ENCODE measurements at places on chromosomes 1 and 21.

DNA sequence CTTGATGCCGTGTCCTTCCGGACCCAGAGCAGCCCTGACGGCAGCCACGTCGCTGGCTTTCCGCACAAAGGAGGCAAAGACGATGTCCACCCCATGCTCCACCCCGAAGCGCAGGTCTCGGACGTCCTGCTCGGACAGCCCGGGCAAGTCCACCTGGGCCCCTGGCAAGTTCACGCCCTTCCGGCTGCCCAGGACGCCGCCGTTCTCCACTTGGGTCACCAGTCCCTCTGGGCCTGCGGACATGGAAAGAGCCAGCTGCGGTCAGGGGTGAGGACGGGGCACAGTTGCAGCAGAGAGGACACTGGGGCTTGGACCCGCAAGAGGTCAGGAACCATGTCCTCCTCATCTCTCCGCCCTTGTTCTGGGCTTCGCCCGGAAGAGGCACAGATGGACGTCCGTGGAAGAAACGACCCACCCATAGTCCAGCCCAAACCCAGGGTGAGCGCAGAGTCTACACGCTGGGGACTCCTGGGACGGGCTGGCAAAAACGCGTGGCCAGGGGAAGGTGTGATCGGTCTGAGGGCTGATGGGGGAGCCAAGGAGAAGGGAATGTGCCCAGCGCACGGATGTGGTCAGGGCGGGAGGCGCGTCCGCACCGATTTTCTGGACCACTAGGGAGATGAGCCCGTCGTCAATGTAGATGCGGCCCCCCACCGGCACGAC, 6.6 kb downstream of the PKLR start:
- no peak for DNase-seq

DNA sequence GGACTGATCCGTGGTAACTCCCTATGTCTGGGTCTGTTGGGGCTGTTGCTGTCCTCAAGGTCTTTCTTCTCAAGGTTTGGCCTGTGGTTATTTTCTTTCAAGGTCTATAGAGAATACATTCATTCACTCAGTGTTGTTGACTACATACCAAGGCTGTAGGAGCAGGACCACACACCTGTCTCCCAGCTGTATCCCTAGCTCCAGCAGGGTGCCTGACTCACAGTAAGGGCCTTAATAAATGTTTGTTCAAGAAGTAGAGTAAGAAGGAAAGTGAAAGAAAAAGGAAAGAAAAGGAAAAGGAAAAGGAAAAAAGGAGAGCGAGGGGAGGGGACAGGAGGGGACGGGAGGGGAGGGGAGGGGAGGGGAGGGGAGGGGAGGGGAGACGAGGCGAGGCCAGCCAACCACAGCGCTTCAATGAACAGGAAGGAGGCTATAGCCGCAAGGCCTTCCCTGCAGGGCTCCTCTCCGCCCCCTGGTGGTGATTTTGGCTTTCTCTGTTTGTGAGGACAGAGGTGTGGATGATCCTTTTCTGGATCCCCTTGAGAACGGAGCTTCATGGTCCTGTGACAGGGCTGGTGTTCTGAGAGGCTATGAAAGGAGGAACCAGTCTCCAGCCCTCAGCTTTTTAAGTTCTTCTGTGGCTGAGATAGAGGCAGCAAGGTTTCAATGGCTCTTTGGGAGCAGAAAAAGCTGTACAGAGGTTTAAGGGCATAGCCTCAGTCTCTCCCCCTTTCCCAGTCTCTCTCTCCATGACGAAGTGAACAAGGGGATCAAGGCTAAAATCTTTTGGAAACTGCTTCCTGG, 30.6 kb upstream of the LCE5A start:
- no peak for DNase-seq

DNA sequence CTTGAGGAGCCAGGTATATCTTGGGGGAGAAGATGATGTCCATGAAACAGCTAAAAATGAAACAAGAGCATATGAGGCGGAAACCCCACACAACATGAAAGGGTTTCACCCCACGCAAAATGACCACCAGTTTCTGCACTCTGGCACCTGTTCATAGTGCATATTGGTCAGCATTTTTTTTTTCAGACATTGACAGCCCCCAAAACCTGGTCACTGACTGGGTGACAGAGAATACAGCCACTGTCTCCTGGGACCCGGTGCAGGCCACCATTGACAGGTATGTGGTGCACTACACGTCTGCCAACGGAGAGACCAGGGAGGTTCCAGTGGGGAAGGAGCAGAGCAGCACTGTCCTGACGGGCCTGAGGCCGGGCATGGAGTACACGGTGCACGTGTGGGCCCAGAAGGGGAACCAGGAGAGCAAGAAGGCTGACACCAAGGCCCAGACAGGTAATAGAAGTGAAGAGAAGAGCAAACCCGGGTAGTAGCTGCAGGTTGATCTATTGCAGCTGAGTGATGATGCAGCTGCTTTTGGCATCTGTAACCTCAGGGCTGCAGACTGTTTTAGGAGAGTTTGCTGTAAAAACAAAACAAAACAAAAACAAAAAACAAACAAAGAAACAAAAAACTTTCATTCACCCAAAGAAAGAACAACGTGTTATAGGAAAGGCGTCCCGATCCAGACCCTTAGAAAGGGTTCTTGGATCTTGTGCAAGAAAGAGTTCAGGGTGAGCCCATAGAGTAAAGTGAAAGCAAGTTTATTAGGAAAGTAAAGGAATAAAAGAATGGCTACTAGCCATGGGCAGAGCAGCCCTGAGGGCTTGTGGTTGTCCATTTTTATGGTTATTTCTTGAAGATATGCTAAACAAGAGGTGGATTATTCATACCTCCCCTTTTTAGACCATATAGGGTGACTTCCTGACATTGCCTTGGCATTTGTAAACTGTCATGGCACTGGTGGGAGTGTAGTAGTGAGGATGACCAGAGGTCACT, 51.0 kb downstream of the TNN start:
- no peak for DNase-seq

DNA sequence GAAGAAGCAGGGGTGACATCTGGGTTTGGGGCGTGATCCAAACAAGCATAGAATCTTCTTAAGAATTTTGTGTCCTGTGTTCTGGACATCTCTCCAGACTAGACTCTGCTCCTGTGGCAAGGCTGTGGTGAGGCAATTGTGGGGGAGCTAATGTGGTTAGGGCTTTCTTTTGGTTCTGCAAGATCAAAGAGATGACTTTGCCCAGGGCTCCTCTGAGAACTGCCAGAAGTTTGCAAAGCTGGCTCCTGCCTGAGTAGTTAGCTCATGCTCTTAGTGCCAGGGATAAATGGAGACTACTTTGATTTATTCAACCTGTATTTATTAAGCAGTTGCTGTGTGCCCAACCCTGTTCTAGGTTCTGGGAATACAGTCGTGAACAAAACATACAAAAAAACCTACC, 34.0 kb upstream of the CRNN start:
- DNase-seq: no peak

DNA sequence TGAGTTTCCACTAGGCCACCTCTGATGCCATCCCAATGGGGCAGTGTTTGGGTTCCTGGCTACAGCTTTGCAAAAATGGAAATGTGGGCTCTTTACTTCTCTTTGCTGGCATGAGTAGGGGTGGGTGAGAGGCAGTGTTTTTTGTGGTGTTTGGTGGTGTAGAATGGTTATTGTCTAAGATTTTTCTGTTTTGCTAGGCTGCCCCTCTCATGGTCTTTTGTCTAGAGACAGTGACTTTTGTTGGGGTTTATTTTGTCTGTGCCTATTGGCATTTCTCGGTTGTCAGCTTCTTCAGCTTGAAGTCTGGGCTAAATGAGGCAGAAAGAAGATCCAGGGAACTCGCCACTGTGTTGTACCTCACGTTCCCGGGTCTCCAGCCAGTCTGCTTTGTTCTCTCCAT, 112.1 kb downstream of the CENPF start:
- no peak for DNase-seq

- no peak for DNase-seq
Observed at GRCh38 chr1:93804412-93804811, 74.6 kb downstream of the DNTTIP2 start.

- DNase-seq: no peak
Observed at GRCh38 chr1:95278173-95279006, 44.4 kb downstream of the RWDD3 start.

GRCh38 chr1:79161077-79161476, 154.5 kb upstream of the ADGRL4 start:
- DNase-seq: no peak

- no peak for DNase-seq
Observed at GRCh38 chr1:70034403-70034802, 171.0 kb downstream of the LRRC40 start.

DNA sequence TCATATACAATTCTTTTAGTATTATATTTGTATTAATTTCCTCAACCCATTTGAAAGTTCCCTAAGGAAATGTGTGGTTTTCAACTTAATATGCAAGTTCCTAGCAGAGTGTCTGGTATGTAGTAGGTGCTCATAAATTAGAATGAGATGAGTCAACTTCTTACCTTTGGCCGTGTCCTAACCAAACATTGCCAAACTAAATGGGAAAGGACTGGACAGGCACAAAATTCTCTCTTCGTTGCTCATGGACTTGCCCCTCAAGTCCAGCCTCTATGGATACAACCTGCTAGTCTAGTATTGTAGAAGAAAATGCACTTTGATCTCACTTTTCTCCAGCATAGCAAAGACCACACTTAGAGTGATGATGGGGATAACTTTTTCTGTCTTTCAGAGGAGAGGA, 11.6 kb upstream of the MRPS14 start:
- no peak for DNase-seq
